ENCODE measurements at places on chromosomes 7 and 10.

DNA sequence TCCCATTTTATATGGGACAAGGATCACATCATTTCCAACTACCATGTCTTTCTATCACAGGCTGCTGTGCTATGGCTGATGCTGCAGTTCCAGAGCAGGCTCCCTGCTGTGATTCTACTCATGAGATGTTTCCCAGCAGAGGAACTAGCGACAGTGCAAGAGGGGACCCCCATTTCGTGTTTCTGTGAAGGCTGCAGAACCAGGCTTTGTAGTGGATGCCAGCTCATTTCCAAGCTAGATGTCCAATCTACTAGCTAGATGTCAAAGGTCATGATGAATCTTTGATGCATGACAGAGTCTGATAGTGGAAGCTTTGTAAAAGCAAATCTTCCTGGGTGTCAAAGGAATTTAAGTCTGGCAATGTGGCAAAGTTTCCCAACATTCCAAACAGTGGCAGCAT lies 21.2 kb upstream of the MYO3A start:
- ATAC-seq = no peak

- ATAC-seq = no peak
Observed at GRCh38 chr7:2602406-2603043, 29.3 kb upstream of the TTYH3 start.

DNA sequence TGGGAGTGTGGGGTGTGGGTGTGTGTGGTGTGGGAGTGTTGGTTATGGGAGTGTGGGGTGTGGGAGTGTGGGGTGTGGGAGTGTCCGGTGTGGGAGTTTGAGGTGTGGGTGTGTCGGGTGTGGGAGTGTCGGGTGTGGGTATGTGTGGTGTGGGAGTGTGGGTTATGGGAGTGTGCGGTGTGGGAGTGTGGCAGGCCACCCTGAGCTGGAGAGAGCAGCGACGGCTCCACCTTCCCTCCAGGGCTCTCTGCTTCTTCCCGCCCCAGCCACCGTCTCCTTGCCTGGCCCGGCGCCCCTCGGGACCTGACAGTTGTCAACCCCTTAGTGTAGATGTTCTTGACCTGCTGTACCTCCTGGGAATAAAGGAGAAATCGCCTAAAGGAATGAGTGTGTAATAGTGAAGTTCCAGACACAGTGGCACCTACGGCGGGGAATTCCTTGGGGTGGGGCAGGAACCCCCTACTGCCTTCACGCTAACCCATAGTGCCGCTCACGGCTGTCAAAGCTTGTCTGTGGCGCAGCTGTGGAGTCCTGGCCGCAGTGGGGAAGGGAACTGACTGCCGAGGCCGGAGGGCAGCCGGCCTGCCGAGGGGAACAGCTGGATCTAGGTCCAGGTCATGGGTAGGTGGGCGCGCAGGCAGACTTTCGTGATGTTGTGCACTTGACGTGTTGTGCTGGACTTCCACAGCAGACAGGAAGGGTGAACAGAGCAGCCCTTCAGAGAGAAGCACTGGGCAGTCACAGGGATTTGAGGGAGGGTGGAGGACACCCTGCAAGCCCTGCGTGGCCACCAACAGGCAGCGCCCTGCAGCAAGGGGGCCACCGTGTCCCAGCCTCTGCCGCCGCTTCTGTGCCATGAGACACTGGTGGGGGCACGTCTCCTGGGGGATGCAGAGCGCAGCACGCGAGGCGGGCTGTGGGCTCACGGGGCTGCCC lies 49.0 kb upstream of the EN2 start:
- ATAC-seq = no peak

GRCh38 chr7:100003711-100004661 lies 11.4 kb upstream of the ZKSCAN1 start:
- ATAC-seq = no peak

- no peak for ATAC-seq
Observed at GRCh38 chr7:83143107-83143506, 19.6 kb downstream of the PCLO start.

DNA sequence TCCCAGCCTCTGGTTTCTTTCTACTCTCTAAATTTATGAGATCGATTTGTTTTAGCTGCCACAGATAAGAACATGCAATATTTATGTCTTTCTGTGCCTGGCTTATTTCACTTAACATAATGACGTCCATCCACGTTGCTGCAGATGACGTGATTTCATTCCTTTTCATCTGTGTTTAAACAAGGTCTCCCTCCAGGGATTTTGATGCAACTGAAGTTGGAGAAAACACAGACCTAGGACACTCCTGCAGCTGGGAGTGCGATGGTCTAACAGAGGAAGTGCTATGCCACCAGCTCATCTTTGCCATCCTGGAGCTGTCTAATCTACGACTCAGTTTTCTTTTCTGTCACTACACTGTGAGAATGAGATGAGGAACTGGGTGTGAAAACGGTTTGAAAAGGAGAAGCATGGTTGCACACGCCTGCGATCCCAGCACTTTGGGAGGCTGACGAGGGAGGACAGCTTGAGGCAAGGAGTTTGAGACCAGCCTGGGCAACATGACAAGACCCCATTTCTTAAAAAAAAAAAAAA lies 1.5 kb upstream of the KCTD7 start:
- no peak for ATAC-seq

GRCh38 chr10:550665-551372 lies 138.6 kb downstream of the DIP2C start:
- ATAC-seq = no peak

GRCh38 chr7:39453743-39454355 lies 112.4 kb upstream of the YAE1 start:
- peak; percentile 94 for ATAC-seq

- no peak for ATAC-seq
Observed at GRCh38 chr10:74944205-74944604, 117.8 kb downstream of the KAT6B start.

GRCh38 chr10:45452743-45453452 lies 78.9 kb downstream of the ALOX5 start:
- ATAC-seq = no peak

- peak; percentile 0 for ATAC-seq
Observed at GRCh38 chr7:98281757-98282606, 496 bp downstream of the BRI3 start.

GRCh38 chr7:98834949-98835348 lies 34.9 kb downstream of the TMEM130 start:
- ATAC-seq = no peak

DNA sequence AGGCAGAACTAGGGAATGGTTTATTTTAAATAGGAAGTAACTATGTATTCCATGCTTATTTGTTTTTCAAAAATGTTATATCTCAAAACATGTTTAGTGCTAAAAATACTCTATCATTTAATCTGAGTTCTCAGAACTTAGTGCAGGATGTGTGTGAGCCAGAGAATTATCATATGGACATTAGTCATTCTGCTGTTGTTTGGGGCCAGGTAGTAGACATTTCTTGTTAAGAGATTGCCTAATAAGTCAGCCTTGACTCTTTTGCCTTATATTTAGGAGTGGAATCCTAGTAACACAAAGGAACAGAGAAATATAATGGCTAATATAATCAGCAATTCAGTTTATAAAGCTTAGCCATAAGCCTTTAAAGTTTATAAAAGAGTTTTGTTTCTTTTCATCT lies 149.8 kb downstream of the CCSER2 start:
- no peak for ATAC-seq

GRCh38 chr10:116043861-116044260 lies 229.1 kb downstream of the GFRA1 start:
- no peak for ATAC-seq
